Adipocyte (in vitro differentiated cells): ENCODE measurements at places on chromosomes 2 and 18.

DNA sequence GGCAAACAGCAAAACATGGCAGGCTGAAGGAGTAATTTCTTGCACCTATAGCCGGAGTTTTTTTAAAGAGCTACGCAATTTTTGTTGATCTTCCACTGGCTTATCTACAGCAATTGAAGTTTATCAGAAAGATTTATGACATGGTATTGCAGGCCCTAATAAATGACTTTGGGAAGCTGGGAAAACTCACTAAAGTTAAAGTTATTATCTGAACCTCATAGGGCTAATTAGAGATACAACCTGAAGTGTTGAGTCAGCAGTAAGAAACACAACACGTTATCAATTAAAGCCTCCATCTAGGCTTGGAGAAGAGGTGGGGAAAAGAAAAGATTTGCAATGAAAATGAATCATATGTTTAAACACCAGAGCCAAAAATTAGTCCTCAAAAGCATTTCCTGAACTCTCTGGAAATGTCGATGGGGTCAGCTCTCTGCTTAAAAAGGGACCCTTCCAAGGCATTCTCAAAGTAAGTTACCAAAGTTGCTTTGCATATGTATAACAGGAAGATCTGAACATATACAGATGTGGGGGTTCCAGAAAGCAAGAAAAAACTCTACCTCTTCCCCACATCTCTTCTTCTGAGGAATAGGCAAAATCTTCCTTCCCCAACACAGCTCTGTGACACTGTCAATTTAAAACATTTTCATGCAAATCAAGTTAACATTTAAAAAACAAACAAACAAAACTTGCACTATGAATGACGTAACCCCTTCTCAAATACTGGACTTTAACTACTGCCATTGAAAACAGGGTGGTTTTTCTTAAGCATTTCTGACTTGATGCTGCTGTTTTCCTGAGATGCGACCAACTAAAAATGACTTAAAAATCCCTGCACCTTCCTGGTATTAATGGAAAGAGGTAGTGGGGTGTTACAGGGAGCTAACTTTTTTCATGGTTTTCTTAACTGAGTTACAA lies 915.6 kb downstream of the NRXN1 start:
- no peak for DNase-seq

DNA sequence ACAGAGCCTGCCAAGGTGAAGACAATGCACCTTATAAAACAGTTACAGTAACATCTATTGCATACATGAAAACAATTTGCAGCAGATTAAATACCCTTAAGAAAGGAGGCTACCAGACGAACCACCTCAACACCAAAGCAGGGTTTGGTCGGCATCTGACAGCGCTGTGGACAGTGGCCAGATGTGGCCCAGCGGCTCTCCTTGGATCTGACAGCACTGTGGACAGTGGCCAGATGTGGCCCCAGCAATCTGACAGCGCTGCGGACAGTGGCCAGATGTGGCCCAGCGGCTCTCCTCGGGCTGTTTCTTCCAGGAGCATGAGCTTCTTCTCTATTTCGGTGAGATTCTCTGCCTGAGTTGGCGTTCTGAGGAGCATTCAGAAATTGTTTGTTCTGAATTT lies 211.6 kb downstream of the ANKRD30B start:
- DNase-seq: no peak

- no peak for DNase-seq
These were observed 114.0 kb downstream of the LYPD6B start for GRCh38 chr2:149152469-149152953.

- DNase-seq: no peak
These were observed 36.0 kb upstream of the TTC27 start for GRCh38 chr2:32591669-32592463.

DNA sequence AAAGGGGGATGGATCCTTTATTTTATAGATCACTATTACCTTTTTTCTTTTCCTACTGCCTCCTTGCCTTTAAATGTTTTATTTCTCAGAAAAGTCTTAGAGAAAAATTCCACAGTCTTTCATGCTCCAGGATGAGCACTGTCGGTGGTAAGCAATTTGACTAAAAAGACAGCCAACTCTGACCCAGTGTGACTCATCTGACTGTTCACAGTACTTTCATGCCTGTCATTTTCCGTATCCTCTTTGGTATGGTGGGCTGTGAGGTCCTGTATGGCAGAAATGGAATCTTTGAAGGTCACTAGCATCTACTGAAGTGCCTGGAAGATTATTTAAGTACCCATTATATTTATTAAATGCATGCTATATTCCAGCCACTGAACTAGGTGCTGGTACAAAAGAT lies 2.1 kb upstream of the RFTN2 start:
- DNase-seq: peak; percentile 39

GRCh38 chr2:120271711-120272379 lies 19.2 kb downstream of the RALB start:
- no peak for DNase-seq

- no peak for DNase-seq
These were observed 81.6 kb downstream of the LRRFIP1 start for GRCh38 chr2:237708961-237709360.

DNA sequence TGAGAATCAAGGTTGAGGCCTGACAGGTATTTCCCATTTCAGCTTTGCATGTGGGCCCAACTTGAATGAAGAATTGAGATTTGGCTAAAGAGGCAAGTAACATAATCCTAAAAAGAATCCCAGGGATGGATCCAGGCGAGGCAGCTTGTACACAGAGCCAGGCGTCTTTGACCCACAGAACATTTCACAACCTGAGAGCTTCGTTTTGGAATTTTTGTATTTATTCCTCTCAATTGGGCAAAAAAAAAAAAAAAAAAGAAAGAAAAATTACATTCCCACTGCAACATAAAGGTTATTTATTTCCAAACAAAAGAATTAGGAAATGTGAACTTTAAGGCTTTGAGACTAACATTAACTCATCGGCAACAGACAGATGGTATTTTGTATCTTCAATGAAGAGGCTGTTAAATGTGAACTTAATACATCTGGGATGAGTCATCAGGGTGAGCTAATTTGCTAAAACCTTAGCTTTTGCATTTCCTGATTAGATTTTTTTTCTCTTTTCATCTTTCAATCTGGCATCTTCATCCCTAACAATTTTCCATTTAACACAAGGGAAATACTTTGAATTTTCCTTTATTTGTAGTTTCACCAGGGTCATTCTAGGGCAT lies 478.5 kb upstream of the TNP1 start:
- DNase-seq: peak; percentile 69

DNA sequence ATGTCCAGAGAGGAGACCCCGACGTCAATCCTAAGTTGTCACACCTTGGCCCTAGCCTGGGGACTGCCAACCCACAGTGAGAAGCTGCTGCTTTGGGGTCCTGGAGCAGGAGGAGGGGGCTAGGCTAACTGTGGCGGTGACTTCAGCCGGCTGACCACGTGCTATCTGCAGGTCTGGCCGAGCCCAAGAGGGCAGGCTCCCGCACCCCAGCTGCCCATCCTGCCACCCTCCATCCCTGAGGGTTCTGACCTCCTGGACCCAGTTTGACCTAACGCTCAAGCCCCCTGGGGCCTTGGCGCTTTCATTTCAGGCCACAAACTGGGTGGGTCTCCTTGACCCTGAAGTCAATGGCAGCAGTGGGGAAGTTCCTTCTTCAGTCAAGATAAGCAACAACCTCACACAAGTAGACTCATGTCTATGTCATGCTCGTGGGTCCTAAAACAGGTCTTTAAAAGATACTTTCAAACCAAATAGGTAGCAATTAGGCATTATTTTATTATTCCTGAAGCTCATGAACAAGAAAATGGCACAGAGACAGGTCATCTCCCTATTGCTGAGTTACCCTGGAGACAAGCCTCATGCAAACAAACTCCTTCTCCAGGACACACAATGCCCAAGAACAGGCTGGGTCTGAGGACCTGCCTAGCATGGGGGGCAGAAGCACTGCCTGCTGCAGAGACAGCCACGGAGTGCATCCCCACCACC lies 2.3 kb downstream of the HES6 start:
- DNase-seq: no peak

GRCh38 chr18:67451960-67452359 lies 64.6 kb downstream of the DSEL start:
- no peak for DNase-seq

GRCh38 chr2:64629875-64630274 lies 23.8 kb downstream of the SERTAD2 start:
- no peak for DNase-seq

- DNase-seq: peak; percentile 42
These were observed 42.0 kb downstream of the EPHA4 start for GRCh38 chr2:221529943-221530652.

GRCh38 chr2:37809525-37809924 lies 115.6 kb upstream of the RMDN2 start:
- DNase-seq: peak; percentile 85

DNA sequence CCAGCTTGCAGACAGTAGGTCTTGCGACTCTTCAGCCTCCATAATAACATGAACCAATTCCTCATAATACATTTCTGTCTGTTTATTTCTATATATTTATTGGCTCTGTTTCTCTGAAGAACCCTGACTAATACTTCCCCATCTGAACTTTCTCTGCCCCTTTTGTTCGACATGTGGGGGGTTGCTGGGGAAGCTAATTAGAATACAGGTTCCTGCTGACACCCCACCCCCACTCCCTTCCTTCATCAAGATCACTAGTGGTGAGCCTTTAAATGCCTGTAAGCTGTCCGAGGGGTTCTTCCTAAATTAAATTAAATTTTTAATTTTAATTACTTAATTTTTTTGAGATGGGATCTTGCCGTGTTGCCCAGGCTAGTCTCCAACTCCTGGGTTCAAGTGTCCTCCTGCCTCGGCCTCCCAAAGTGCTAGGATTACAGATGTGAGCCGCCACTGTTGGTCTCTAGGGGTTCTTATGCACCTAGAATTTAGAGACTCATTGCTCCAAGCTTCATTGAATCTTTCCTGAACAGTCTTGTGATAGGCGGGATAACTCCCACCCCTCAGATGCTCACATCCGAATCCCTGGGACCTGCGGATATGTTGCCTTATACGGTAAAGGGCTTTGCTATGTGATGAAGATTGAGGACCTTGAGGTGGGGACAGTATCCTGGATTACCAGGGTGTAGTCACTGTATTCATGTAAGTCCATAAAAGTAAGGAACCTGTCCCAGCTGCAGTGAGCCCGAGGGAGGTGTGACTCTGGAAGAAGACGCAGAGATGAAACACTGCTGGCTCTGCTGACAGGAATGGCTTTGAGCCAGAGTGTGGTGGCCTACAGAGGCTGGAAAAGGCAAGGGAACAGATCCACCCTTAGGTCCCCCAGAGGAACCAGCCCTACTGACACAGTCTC lies 26.2 kb downstream of the HPCAL1 start:
- DNase-seq: no peak

DNA sequence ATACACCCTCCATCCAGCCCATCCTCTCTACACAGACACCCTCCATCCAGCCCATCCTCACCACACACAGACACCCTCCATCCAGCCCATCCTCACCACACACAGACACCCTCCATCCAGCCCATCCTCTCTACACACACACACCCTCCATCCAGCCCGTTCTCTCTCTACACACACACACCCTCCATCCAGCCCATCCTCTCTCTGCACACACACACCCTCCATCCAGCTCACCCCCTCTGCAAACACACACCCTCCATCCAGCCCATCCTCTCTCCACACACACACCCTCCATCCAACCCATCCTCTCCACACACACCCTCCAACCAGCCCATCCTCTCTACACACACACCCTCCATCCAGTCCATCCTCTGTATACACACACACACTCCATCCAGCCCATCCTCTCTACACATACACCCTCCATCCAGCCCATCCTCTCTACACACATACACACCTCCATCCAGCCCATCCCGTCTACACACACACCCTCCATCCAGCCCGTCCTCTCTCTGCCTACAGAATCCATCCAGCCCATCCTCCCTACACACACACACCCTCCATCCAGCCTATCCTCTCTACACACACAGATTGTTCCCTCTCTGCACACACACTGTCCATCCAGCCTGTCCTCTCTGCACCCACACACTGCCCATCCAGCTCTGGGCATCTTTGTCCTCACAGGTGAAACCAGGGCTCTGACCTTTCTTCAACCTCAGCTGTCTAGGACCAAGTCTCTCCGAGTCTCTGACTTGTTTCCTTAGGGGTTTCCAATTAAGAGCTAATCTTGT lies 81.2 kb downstream of the EIPR1 start:
- DNase-seq: no peak

DNA sequence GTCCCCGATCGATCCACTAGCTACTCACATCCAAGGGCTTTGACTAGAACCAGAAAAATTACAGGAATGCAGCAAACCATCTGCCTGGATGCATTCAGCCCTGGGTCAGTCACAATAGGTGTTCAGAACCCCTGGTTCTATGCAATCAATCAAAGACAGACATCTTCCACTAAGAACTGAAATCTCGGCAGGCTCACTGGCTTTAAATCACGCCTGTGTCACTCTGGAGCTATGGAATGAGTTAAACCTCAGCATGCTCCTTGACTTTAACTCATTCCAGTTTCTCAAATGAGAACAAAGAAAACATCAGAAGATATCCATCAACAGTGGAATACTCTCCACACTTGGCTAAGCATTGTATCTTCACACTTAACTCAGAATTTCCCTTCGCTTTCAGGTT lies 68.1 kb upstream of the SPTBN1 start:
- DNase-seq: no peak

DNA sequence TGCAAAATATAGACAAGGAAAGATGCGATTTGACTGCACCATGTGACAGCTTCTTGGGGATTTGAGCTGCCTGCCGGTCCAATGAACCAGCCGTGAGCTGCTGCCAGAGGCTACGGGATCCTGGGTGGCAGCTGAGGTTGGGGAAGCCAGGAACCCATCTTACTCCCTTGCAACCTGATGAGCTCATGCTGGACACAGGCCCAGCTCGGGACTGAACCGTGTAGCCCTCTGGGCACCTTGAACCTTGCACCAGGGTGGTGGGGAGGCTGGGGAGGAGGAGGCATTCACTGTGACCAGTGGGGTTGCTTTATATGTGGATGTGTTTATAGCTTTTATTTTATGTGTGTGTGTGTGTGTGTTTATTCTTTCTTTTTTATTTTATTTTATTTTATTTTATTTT lies 9.1 kb downstream of the ALPI start:
- no peak for DNase-seq

GRCh38 chr2:196729418-196729817 lies 70.1 kb downstream of the GTF3C3 start:
- no peak for DNase-seq

DNA sequence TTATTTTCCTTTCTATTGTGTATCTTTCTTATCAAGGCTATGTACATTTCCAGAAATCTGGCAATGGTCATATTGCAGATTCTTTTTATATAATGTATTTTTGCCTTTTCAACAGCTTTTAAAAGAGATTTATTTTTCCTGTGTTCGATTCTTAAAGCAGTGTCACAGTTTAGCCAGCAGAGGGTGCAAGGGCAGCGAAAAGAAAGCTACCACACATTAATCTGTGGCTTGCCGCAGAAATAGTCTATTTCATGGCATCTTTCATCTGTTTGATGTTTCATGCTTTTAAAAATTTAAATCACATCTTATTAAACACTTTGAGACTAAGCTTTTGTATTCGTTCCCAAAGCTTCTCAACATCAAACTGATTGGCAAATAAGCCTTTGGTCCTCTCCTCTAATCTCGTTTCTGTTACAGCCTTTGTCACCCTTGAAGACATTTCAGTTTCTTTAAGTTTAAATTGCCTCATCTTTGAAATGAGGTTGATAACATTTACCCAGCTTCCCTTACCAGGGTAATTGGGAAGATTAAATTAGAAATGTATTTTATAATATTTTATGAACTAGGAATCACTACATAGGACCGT lies 73.3 kb downstream of the PIK3C3 start:
- DNase-seq: peak; percentile 74
